ENCODE measurements at places on chromosomes 3 and 15. TPM values are rescaled to one million over a fixed set of nuclear protein-coding genes. Genes with fewer than 3 reads are reported as not detected.

The WDR93 gene
- not detected for total RNA-seq

The TUSC7 gene
- not detected for total RNA-seq

DNA sequence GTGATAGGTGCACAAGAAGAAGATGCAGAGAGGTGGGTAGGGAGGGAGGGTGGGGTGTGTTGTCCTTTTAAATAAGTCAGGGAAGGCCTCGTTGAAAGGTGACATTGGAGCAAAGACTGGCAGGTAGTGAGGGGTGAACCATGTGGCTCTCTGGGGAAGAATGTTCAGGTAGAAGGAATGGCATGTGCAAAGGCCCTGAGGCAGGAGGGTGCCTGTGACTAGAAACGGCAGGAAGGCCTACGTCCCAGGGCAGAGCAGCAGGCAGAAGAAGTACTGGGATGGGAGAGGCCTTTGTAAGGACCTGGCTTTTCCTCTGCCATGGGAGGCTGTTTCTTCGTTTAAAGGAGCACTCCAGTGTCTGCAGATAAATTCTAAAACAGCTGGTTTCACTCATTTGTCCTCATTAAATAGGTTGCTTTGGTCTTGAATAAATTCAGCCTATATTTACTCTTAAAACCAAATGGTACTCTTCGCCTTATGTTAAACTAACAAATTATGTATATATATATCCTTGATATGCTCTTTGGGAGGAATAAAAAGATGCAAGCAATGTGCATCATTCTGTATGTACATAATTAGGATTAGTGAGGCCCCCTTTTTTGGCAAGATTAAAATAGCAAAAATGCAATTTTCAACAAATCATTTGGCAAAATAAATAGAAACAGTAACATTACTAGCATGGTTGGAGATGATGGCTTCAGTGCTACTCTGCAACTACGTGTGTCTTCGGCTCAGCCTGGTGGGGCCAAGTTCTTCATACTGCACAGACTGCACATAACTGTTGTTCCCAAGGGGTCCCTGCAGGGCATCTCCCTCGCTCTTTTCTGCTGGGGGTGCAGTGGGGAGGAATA is 151.4 kb downstream of the KLF13 start:
- DNase-seq = no peak

- DNase-seq = no peak
These were observed 5.7 kb upstream of the APEH start for GRCh38 chr3:49668414-49668797.

- DNase-seq = no peak
These were observed 47.2 kb downstream of the TLNRD1 start for GRCh38 chr15:81047928-81048327.

- no peak for DNase-seq
These were observed 74.3 kb upstream of the VGLL4 start for GRCh38 chr3:11717768-11718636.

DNA sequence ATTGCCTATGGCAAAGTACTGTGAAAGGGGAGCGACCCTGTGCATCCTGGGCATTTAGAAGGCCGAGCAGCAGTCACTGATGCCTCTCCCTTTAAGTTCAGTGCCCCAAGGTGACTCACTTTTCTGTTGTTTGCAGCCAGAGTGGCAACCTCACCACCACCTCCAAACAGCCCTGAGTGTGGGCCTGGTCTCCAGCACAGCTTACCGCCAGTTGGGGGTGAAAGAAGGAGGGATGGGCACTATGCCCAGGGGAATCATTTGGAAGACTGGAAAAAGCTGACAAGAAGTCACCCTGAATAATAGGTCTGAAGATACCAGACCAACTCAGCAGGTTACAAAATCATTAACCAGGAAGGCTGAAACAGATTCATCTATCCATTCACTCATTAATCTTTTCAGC is 571.8 kb downstream of the EPHB1 start:
- no peak for DNase-seq

The CPEB1 gene
- not detected for total RNA-seq

GRCh38 chr15:70789213-70789612 is 25.9 kb upstream of the UACA start:
- DNase-seq = no peak

GRCh38 chr3:159733194-159733860 is 255.3 kb upstream of the IL12A start:
- peak; percentile 65 for DNase-seq

The GUCA1C gene
- not detected for total RNA-seq

The CPOX gene
- 26.9 TPM for total RNA-seq

DNA sequence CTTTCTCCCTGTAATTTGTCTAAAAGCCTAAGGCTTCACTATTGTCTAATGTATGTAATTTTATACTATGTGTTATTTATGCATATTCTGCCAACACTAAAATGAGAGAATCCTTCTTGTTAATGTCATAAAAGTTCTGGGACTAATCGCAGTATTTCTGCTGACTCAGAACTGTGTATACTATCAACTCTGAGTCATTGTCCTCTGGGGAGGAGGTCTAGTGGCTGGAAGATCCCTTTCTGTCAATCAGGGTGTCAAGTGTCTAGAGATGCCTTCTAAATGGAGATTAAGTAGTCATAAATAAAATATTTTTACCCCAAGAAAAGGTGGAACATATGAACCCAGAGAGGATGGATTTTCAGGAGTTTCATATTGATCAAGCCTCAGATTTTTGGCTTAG is 473.4 kb downstream of the AGBL1 start:
- no peak for DNase-seq

DNA sequence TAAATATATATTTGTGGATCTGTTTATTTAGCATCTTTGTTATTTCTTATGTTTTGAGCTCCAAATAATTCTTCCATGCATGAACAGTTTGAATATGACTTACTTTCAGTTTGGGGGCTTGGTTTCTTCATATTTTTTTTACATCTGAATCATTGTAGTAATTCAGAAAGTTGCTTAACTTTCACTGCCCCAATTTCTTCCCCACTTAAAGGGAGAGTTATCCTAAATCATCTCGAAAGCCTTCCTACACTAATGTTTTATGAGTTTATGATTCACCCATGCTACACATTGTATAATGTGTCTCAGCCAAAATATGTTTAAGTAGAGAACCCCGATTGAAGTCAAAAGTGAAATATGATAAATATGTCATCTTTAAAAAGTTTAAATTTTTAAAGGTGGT is 47.8 kb downstream of the SPRED1 start:
- no peak for DNase-seq

Measured in foreskin keratinocyte (primary cell).